AML-193 (cell line): ENCODE measurements at places on chromosomes 16 and 17.

DNA sequence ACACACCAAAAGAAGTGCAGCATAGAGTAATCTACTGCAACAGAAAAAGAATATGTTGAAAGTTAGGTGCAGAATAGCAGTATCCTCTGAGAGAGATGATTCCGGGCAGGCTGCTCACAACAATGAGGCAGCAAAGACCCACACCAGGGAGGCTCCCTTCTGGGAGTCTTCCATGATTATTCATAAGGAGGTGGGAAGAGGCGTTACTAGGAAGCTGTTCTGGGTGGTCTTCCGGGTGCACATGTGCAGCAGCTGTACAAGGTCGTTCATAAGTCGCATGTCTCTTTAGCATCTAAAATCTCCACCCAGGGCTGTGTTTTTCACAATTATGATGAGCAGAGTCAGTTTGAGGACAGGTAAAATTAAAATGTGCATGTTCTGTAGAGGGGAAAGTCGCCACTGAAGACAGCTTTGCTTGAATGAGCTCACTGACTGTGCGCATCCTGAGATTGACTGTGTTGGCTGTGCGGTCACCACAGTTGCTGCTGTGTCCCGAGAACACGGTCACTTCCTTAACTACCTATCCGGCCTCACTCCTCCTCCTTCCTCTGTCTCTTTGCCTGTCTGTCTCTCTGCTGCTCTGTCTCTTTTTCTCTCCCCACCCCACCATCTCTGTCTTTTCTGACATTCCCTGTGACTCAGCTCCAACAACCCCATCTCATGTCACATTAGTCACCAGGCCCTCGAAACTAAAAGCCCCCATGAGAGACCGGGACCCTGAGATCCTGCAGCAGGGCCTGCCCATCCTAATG, 125.5 kb upstream of the HSBP1 start:
- DNase-seq = no peak

DNA sequence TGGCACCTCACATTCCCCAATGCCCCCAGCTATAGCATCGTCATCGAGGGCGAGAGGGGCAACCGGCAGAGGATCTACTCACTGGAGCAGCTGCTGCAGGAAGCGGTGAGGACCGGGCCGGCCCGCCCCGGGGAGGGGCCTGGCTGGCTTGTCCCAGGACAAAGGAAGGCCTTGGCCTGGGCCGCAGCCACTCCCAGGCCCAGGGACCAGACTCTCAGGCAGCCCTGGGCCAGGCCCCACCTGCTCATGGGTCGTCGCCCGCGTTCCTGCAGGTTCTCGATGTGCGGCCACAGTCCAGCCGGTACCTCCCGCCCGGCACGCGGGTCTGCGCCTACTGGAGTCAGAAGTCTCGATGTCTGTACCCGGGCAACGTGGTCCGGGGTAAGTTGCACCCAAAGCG, 53.4 kb downstream of the ACTG1 start:
- no peak for DNase-seq

- DNase-seq = no peak
Measured at GRCh38 chr17:58322581-58323185, 5.9 kb downstream of the TSPOAP1 start.

- no peak for DNase-seq
Measured at GRCh38 chr17:273981-274832, 78.4 kb downstream of the RPH3AL start.

DNA sequence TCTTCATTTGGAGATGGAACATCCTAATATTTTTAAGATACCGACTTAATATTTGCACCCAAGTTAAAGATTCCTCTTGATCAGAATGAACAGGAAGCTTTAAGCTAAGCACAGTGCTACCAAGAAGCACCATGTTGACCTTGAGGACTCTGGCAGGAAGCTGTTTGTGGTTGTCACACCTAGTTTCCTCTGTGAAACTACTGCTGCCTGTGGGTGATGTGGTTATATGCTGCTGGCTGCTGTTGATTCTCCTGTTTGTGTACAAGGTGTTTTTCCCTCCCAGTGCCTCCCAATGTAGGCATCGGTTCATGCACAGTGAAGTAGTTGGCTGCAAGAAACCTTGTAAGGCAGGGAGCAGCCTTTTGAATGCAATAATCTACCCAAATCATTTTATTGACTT, 23.4 kb downstream of the RBL2 start:
- no peak for DNase-seq

GRCh38 chr16:2927010-2927646, 15.4 kb downstream of the FLYWCH1 start:
- peak; percentile 66 for DNase-seq
